Osteoblast (primary cell): ENCODE measurements at places on chromosomes 16 and 17. TPM values are rescaled to one million over a fixed set of nuclear protein-coding genes. Genes with fewer than 3 reads are reported as not detected.

DNA sequence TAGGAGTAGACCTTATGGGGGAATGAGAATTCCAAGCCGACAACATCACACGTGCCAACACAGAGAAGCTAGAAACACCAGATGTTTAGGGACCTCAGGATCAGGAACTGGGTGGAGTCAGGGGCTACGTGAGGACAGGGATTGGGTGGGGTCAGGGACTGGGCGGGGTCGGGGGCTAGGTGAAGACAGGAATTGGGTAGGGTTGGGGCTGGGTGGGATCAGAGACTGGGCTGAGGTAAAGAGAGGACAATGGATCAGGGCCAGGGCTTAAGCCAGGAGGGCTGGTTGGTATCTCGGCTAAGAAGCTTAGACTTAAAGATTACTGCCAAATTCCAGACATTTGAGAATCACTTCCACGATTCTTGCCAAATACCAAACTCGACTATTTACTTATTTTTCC is 11.6 kb downstream of the TEKT5 start:
- peaks cover 2% of the 10 kb centered on the region for H3K27me3 ChIP-seq
- H3K36me3 ChIP-seq, result no peaks in the 10 kb centered on the region
- H3K27ac ChIP-seq, result no peak overlapping the region
- no peak overlapping the region for H3K4me3 ChIP-seq
- DNase-seq, result peak; percentile 36

- H3K4me1 ChIP-seq, result no peaks in the 10 kb centered on the region
- H3K36me3 ChIP-seq, result no peaks in the 10 kb centered on the region
- H3K27ac ChIP-seq, result no peak overlapping the region
These were observed 226.3 kb upstream of the CIBAR2 start for GRCh38 chr16:85338638-85338982.

- DNase-seq, result peak; percentile 98
- no peaks in the 10 kb centered on the region for H3K27me3 ChIP-seq
- H3K4me1 ChIP-seq, result peaks cover 23% of the 10 kb centered on the region
- H3K36me3 ChIP-seq, result peaks cover 62% of the 10 kb centered on the region
- peak overlapping the region; percentile 47 for H3K27ac ChIP-seq
These were observed 7.6 kb upstream of the PHKG2 start for GRCh38 chr16:30740364-30741251.

- H3K27ac ChIP-seq, result no peak overlapping the region
- no peaks in the 10 kb centered on the region for H3K27me3 ChIP-seq
- DNase-seq, result no peak
- no peak overlapping the region for H3K4me3 ChIP-seq
- H3K4me1 ChIP-seq, result peaks cover 42% of the 10 kb centered on the region
- peaks cover 4% of the 10 kb centered on the region for H3K36me3 ChIP-seq
These were observed 8.2 kb downstream of the CREBBP start for GRCh38 chr16:3872216-3872895.

GRCh38 chr16:69123910-69124309 is 8.5 kb downstream of the CHTF8 start:
- H3K4me3 ChIP-seq, result no peak overlapping the region
- peaks cover 28% of the 10 kb centered on the region for H3K36me3 ChIP-seq
- no peaks in the 10 kb centered on the region for H3K27me3 ChIP-seq
- DNase-seq, result peak; percentile 91
- no peak overlapping the region for H3K27ac ChIP-seq

Gene ITGAX
- total RNA-seq, result under 0.01 and 0.36 TPM in 2 replicates

Gene HIGD1B
- not detected in 2 replicates for total RNA-seq
